ENCODE measurements at places on chromosomes 4 and X. TPM values are rescaled to one million over a fixed set of nuclear protein-coding genes. Genes with fewer than 3 reads are reported as not detected.

Gene SSX3
- total RNA-seq, result not detected

Gene TMEM144
- 2.6 TPM for total RNA-seq

Gene CENPI
- 5.7 TPM for total RNA-seq

Gene CACNA1F
- total RNA-seq, result not detected

Gene ADH1B
- 1.2 TPM for total RNA-seq

Gene TXK
- total RNA-seq, result not detected

Gene GPRASP3
- total RNA-seq, result 2.5 TPM

- no peaks in the 10 kb centered on the region for H3K27me3 ChIP-seq
- H3K36me3 ChIP-seq, result peaks cover 4% of the 10 kb centered on the region
- H3K4me1 ChIP-seq, result peaks cover 12% of the 10 kb centered on the region
- no peak overlapping the region for H3K27ac ChIP-seq
Measured at GRCh38 chr4:77931452-77932135, 69.0 kb downstream of the MRPL1 start.

DNA sequence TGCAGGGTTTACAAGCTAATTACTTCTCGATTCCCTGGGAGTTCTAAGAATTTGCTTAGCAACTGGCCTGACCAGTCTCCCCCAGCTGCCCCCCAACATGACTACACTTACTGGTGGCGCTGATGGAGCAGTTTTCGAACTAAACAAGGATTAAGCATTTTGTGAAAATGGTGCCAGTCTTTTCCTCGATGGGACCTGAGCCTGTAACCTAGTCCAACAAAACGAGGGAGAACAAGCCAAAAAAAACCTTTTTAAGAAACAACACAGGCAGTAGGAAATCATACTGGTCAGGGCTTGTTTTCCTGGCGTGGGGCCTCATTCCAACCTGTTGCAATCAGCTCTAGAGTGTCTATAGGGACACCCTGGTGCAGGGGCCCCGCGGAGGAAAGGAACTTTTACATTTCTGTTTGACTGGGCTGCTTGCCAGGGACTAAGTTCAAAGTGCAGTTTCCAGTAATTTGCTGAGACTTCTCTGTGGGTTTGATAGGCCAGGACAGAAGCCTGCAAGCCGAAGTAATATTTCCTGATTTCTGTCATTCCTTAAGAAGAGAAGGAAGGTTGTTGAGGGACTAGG, 158.7 kb downstream of the SPRY1 start:
- H3K4me1 ChIP-seq, result peaks cover 53% of the 10 kb centered on the region
- H3K27me3 ChIP-seq, result peaks cover 2% of the 10 kb centered on the region
- H3K36me3 ChIP-seq, result peaks cover 3% of the 10 kb centered on the region
- DNase-seq, result no peak

GRCh38 chrX:33133320-33133719, 78.0 kb downstream of the DMD start:
- DNase-seq, result no peak
- no peak overlapping the region for H3K27ac ChIP-seq
- H3K4me1 ChIP-seq, result peaks cover 20% of the 10 kb centered on the region
- H3K4me3 ChIP-seq, result no peak overlapping the region
- no peaks in the 10 kb centered on the region for H3K36me3 ChIP-seq

GRCh38 chr4:77629885-77630284, 24.3 kb downstream of the CXCL13 start:
- no peaks in the 10 kb centered on the region for H3K4me1 ChIP-seq
- H3K36me3 ChIP-seq, result no peaks in the 10 kb centered on the region

GRCh38 chr4:64617800-64618199, 208.6 kb upstream of the TECRL start:
- DNase-seq, result no peak
- no peak overlapping the region for H3K27ac ChIP-seq
- no peaks in the 10 kb centered on the region for H3K36me3 ChIP-seq

GRCh38 chr4:4216648-4217047, 10.1 kb downstream of the OTOP1 start:
- peaks cover 21% of the 10 kb centered on the region for H3K27me3 ChIP-seq
- no peak for DNase-seq
- no peak overlapping the region for H3K4me3 ChIP-seq
- peaks cover 10% of the 10 kb centered on the region for H3K4me1 ChIP-seq

- DNase-seq, result no peak
- no peaks in the 10 kb centered on the region for H3K27me3 ChIP-seq
- no peak overlapping the region for H3K4me3 ChIP-seq
- no peak overlapping the region for H3K27ac ChIP-seq
- H3K36me3 ChIP-seq, result peaks cover 6% of the 10 kb centered on the region
Measured at GRCh38 chrX:72676465-72676864, 37.6 kb downstream of the PHKA1 start.

GRCh38 chr4:180086480-180087190, 2156.6 kb upstream of the TENM3 start:
- no peaks in the 10 kb centered on the region for H3K4me1 ChIP-seq
- no peak overlapping the region for H3K27ac ChIP-seq
- DNase-seq, result no peak
- H3K36me3 ChIP-seq, result no peaks in the 10 kb centered on the region
- H3K4me3 ChIP-seq, result no peak overlapping the region

GRCh38 chrX:71056867-71057266, 11.3 kb downstream of the SNX12 start:
- no peak for DNase-seq
- no peak overlapping the region for H3K4me3 ChIP-seq
- peaks cover 6% of the 10 kb centered on the region for H3K36me3 ChIP-seq
- H3K4me1 ChIP-seq, result peaks cover 12% of the 10 kb centered on the region
- no peaks in the 10 kb centered on the region for H3K27me3 ChIP-seq
